ENCODE measurements at places on chromosomes 13 and 19. TPM values are rescaled to one million over a fixed set of nuclear protein-coding genes. Genes with fewer than 3 reads are reported as not detected.
A peak's percentile ranks its signal among the peaks of the same experiment; 100 is the strongest.

DNA sequence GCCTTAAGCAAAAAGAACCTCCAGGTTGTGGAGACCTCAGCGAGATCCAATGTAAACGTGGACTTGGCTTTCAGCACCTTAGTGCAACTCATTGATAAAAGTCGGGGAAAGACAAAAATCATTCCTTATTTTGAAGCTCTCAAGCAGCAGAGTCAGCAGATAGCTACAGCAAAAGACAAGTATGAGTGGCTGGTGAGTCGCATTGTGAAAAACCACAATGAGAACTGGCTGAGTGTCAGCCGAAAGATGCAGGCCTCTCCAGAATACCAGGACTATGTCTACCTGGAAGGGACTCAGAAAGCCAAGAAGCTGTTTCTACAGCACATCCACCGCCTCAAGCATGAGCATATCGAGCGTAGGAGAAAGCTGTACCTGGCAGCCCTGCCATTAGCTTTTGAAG is 58.5 kb downstream of the ARHGAP35 start:
- no peak overlapping the region for H3K27ac ChIP-seq
- H3K4me1 ChIP-seq, result peaks cover 9% of the 10 kb centered on the region
- H3K27me3 ChIP-seq, result no peaks in the 10 kb centered on the region
- no peak for DNase-seq

- no peak for DNase-seq
- peaks cover 14% of the 10 kb centered on the region for H3K27me3 ChIP-seq
These were observed 28.8 kb upstream of the MCF2L start for GRCh38 chr13:112940236-112940635.

ZFP82 gene
- total RNA-seq, result 14.4 TPM

- no peaks in the 10 kb centered on the region for H3K36me3 ChIP-seq
- H3K4me3 ChIP-seq, result no peak overlapping the region
- H3K27ac ChIP-seq, result no peak overlapping the region
- H3K4me1 ChIP-seq, result no peaks in the 10 kb centered on the region
- H3K27me3 ChIP-seq, result no peaks in the 10 kb centered on the region
- DNase-seq, result no peak
These were observed 174.9 kb downstream of the TNFSF13B start for GRCh38 chr13:108444448-108444847.

- DNase-seq, result no peak
- H3K27me3 ChIP-seq, result no peaks in the 10 kb centered on the region
- H3K4me3 ChIP-seq, result no peak overlapping the region
- no peaks in the 10 kb centered on the region for H3K36me3 ChIP-seq
These were observed 1525.0 kb upstream of the MIR17HG start for GRCh38 chr13:89822467-89822866.

STOML3 gene
- total RNA-seq, result not detected

ASF1B gene
- 2.5 TPM for total RNA-seq

- DNase-seq, result no peak
- no peaks in the 10 kb centered on the region for H3K36me3 ChIP-seq
- H3K4me3 ChIP-seq, result peak overlapping the region; percentile 92
- H3K27me3 ChIP-seq, result no peaks in the 10 kb centered on the region
- peaks cover 33% of the 10 kb centered on the region for H3K4me1 ChIP-seq
These were observed 1.0 kb upstream of the ETFB start for GRCh38 chr19:51367255-51367564.

Measured in B cell (primary cell).